ENCODE measurements at places on chromosomes 2 and 18.
A peak's percentile ranks its signal among the peaks of the same experiment; 100 is the strongest.

DNA sequence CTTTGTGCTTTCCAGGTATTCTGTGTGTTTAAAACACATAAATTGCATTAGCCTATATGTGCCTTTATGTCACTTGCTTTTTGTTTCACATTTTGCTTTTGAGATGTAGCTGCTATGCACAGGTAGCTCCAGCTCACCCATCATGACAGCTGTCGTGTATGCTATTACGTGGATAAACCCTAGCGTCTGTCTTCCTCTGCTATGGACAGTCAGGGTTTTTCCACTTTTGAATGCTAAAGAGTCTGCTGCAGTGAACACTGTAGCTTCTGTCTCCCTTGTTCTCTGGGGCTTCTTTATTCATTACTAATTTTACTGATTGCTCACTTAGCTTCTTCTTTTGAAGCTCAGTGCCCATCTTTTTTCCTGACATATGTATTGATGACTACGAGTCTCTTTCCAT lies 24.7 kb upstream of the MBP start:
- DNase-seq = no peak

DNA sequence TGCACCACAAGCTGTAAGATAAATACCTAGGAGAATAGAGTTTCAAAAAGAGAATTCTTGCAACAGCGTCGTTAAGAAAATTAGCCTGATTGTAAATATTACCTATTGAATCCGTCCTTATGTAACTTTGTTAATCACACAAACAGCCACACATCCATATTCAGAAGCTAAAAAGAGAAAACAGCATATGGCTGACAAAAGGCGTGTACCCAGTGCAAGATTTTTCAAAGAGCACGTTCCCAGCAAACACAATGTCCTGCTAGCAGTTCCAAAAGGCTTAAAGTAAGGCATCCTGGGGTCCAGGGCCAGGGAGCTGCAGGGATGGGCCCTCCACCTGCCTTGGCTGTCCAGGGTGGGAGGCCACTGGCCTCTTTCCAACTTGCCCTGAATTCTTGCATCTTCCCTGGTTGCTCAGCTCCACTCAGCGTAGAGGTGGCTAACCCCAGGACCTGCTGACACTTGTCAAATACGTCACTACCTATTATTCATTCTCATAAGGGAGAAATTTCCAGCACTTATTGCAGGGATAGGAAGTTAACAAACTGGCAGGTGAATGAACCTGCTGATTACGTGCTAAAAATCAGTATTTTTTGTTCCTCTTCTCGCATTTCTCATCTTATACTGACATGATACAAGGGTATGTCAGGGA lies 102.1 kb upstream of the NEDD4L start:
- DNase-seq = peak; percentile 48

DNA sequence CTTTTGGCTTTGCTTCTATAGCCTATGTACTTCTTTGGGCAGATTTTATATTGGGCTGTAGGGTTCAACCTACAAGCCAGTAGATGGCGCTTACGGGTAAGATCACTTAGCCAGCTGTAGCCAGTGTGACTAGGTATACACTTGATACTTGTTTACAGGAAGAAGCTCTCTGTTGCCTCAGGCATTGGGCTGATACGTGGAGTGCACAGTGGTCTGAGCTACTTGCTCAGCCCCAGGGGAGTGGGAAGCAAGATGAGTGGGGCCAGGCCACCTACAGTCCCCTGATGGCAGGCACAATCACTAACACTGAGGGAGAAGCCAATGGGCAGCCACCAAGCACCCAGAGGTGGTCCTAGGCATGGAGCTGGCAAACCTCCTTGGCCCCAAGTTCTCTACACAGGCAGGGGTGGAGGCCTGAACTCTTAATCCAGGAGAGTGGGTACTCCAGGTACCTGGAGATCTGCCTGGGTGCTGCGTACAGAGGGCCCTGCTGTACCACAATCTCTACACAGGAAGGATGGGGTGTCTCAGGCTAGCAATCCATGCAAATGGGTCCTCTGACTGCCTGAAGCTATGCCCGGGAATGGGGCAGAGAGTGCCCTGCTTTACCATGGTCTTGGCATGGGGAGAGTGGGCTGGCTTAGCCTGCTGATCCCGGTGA lies 122.2 kb downstream of the NCOA1 start:
- DNase-seq = peak; percentile 48

DNA sequence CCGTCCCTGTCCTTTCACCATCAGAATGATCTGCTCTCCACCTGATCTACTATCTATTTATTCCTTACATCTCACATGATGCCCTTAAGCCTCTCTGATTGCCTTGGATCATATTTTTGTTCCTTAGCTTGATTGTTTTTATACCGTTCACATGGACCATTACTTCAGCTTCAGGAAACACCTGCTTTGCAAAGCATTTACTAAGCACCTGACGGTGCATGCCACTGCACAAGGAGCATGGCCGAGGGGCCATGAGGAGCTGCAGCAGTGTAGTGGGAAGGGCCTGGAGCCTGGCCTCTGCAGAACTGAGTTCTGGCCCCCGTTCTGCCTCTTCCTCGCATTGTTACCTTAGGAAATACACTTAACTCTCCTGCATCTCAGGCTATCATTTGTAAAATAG lies 124.1 kb upstream of the NDUFV2 start:
- DNase-seq = no peak

GRCh38 chr2:222594679-222595078 lies 61.2 kb downstream of the FARSB start:
- peak; percentile 20 for DNase-seq
